ENCODE measurements at places on chromosomes 1 and 21. TPM values are rescaled to one million over a fixed set of nuclear protein-coding genes. Genes with fewer than 3 reads are reported as not detected.
A peak's percentile ranks its signal among the peaks of the same experiment; 100 is the strongest.

The BRINP2 gene
- not detected for total RNA-seq

The TRIM46 gene
- total RNA-seq, result 7.3 TPM

DNA sequence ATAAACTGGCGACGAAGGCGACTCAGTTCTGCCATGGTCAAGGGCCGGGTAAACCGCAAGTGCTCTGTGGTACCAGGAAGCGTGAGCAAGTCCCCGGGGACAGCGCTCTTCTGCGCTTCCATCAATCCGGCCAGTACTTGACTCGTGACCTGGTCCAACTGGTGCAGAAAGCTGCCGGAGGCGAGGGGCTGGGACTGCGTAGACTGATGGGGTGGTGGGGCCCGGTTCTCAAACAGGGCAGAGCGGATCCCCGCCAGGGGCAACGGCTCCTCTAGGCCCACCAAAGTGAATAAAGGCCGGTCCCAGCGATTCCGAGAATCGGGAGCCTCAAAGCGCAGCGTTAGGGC lies 852 bp downstream of the KTI12 start:
- H3K4me3 ChIP-seq, result peak overlapping the region; percentile 74
- peak overlapping the region; percentile 91 for H3K27ac ChIP-seq
- H3K36me3 ChIP-seq, result no peaks in the 10 kb centered on the region
- peaks cover 30% of the 10 kb centered on the region for H3K4me1 ChIP-seq

GRCh38 chr21:21373969-21374368 lies 375.8 kb downstream of the NCAM2 start:
- DNase-seq, result no peak
- H3K4me1 ChIP-seq, result no peaks in the 10 kb centered on the region
- H3K4me3 ChIP-seq, result no peak overlapping the region
- H3K27me3 ChIP-seq, result no peaks in the 10 kb centered on the region

Measured in CD8-positive, alpha-beta memory T cell (primary cell).